ENCODE measurements at places on chromosomes 5 and 9.

DNA sequence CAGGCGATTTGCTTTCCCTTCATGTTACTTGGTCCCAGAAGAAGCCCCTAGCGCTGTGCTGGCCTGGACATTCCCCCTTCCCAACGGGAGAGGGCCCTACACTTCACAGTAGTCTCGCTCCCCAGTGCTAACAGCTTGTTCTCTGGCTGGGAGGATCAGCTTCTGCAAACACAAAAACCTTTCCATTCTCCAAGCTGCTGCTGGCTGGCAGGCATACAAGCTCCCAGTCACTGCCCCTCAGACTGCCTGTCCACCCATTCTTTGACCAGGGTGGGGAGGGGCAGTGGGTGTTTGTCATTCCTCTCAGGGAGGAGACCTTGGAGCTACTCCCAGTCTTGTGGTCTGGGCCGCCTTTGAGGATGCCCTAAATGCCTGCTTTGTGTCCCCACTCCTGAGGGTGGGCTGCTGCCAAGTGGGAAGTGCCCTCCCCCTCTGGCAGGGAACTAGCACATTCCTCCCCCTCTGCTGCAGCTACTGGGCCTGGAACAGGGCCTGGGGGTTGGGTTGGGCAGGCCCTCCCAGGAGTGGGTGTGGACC is 20.8 kb downstream of the ENHO start:
- no peak for DNase-seq

GRCh38 chr9:27549196-27549755 is 19.7 kb upstream of the MOB3B start:
- DNase-seq: no peak

GRCh38 chr5:16178745-16179372 is 732 bp downstream of the MARCHF11 start:
- DNase-seq: no peak

GRCh38 chr9:36451949-36452348 is 51.9 kb upstream of the RNF38 start:
- no peak for DNase-seq
